NCI-H1417 treated with DMSO at 0.1 percent for 48 hours (cell line): ENCODE measurements at places on chromosomes 5 and 9.

GRCh38 chr5:4058899-4059298 is 463.3 kb downstream of the IRX1 start:
- no peak for DNase-seq

GRCh38 chr9:126299706-126300276 is 26.8 kb upstream of the MVB12B start:
- DNase-seq, result no peak

GRCh38 chr9:114592356-114592755 is 4.8 kb downstream of the ATP6V1G1 start:
- DNase-seq, result no peak

- DNase-seq, result no peak
Measured at GRCh38 chr5:60339691-60340201, 360.2 kb downstream of the DEPDC1B start.

DNA sequence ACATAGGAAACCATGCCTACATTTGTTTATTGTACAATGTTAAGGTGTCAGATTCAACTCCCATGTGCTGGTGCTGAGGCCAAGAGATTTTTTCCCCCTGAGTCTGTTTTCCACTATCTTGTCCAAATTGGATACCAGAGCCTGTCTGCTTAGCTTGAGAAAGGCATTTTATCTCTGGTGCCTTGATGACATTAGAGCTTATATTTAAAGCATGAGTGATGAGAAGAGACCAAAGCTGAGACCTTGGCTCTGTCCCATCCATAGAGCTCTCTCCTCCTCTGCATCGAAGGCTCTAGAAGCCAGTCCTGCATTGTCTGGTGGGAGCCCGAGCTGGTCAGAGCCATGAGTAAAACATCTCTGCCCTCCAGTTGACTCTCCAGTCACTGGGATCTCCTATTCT is 10.4 kb upstream of the PPP2CA start:
- DNase-seq, result no peak

DNA sequence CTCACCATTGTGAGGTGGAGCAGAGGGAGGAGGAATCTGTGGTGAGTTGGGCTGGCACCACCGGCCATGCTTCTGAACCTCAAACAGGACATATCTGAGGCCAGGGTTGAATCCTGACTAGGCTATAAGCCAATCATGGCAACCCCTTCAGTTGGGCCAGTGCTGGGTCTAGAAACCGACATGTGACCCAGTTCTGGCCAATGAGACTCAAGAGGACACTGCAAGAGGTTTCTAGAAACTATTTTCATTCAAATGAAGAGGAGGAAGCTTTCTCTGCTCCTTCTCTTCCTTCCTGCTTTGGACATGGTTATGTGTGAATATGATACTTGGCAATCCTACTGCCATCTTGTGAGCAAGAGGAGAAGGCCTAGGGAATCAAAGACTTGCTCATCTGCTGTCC is 417.7 kb downstream of the SEMA5A start:
- no peak for DNase-seq

DNA sequence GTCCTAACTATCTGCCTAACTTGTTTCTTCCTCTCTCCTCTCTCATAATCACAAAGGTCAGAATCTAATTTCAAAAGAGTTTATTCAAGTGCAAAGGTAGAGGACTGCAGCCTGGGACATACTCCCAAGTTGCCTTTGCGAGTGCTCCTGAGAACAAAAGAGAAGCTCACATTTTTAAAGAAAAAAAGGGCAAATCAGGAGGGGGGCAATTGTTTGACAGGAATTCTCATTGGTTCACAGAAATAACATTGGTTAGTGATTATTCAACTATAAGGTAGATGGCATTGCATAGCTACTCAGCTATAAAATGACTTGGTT is 108.1 kb upstream of the RAI14 start:
- DNase-seq, result no peak

- DNase-seq, result no peak
Measured at GRCh38 chr9:4769321-4770080, 23.2 kb upstream of the RCL1 start.

DNA sequence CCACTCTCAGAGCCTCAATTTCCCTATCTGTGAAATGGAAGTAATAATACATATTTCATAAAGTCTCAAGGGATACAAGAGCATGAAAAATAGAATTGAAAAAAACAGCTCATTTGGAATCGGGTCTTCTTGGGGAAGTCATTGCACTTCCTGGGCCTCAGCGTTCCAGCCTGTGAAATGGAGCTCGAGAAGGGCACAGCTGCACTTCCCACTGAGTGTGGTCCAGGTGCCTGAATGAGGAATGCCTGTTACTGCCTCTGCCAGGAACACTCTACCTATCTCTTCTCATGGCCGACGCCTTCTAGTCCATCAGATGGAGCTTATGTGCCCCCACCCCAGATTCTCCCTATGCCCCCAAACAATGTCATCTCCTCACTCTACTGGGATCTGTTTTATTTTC is 924 bp upstream of the NEURL1B start:
- DNase-seq, result no peak

DNA sequence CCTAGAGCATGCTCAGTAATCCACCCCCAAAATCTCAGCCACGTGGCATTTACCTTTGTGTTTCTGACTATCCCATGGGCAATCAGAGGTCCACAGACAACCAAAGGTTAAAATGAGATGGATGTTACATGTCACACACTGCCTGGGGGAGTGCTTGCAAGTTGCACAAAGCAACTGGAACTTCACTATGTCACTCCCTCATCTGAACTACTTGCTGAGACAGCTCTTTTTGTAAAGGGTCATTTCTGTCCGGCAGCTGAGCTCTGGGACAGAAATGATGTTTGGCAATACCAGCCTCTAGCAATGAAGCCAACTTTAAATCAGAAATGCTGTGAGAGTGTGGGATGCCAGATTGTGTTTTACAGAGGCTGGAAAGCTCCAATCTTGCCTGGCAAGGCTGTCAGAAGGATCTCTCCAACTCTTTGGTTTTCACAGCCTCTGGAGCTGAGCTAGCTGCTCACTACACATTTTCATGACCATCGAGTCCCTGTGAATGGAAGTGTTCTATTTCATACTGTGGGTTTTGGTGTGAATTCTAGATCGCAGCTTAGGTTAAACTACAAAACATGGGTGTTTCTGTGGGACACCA is 66.3 kb upstream of the TMEM215 start:
- no peak for DNase-seq

- no peak for DNase-seq
Measured at GRCh38 chr9:105330755-105331154, 86.3 kb downstream of the SLC44A1 start.

- no peak for DNase-seq
Measured at GRCh38 chr5:53006911-53007890, 18.0 kb downstream of the ITGA2 start.

GRCh38 chr5:6371079-6371810 is 7.1 kb downstream of the MED10 start:
- no peak for DNase-seq

DNA sequence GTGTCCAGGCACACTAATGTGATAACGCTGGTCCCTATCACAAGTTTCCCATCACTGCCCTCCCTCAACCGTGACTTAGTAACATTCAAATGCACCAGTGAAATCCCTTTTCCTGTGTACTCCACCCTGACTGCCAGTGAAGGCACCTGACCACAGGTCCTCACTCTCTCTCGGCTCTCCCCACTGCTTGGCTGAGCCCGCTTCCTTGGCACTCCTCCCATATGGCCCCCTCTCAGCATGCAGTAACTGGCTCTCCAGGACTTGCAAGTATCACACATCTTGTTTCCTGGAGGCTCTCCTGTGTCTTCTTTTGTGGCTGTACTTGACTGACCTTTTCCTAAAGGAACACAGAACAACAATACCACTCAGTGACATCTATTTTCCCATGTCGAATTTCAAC is 292.0 kb upstream of the ZNF608 start:
- DNase-seq, result no peak

DNA sequence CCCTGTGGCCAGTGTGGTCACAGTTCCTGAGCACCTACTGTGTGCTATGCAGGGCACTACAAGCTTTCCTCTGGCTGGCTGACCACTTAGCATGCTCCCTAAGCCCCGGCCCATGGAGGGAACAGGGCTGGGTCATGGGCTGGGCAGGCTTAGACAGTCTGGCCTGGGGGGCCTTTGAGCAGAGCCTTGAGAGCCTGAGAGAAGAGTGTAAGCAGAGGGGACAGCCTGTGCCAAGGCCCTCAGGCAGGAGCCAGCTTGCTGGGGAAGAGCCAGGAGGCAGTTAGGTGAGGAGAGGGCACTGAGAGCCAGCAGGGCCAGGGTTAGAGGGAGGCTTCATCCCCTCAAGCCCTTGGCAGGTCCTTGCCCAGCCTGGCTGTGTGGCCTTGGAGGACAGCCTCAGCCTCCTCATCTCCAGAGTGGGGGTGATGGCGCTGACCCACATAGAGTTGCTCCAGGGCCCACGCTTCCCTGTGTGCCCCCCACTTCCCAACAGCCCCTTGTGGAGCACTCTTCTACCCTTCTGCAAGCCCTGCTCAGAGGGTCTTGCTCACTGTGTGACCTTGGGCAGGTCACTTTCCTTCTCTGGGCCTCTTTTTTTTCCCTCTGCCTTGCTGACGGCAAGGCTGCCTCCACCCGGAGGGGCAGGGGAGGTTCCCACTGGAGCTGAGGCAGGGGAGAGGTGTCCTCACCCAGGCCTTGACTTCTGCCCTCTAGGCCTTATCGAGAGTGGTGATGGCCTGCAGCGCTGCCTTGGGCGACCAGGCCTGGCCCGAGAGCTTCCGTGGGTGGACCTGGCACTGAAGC is 107.1 kb downstream of the PHF2 start:
- DNase-seq, result no peak

GRCh38 chr9:98687911-98688310 is 20.8 kb downstream of the GABBR2 start:
- no peak for DNase-seq
